ENCODE measurements at places on chromosomes 16 and 17.

DNA sequence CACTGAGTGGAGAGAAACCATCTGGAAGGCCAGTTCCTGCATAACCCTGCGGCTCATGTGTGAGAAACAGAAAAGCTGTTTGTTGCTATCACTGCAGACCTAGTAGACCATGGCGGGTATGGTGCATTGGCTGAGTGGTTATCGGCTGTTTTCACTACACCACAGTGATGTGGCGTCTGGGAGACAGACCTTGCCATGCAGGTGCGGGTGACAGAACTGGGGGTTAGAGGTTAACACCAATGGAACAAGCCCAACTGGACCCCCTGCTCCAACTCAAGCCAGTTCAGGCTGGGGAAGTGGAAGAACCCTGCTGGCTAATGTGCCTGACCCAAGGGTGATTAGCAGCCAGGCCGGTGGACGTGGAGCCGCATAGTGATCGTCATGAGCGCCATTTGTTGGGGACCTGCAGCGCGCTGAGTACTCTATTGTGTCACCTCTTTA, 91.9 kb downstream of the IRF8 start:
- DNase-seq = no peak

- DNase-seq = no peak
Measured at GRCh38 chr17:58269557-58270291, 11.0 kb downstream of the MPO start.

GRCh38 chr16:87762071-87762571, 3.7 kb downstream of the KLHDC4 start:
- DNase-seq = no peak

- DNase-seq = peak; percentile 86
Measured at GRCh38 chr17:82848022-82848592, 8.3 kb upstream of the ZNF750 start.

- no peak for DNase-seq
Measured at GRCh38 chr16:79278506-79278905, 322.0 kb downstream of the MAF start.

- DNase-seq = no peak
Measured at GRCh38 chr16:1539720-1540555, 6.5 kb downstream of the TMEM204 start.

DNA sequence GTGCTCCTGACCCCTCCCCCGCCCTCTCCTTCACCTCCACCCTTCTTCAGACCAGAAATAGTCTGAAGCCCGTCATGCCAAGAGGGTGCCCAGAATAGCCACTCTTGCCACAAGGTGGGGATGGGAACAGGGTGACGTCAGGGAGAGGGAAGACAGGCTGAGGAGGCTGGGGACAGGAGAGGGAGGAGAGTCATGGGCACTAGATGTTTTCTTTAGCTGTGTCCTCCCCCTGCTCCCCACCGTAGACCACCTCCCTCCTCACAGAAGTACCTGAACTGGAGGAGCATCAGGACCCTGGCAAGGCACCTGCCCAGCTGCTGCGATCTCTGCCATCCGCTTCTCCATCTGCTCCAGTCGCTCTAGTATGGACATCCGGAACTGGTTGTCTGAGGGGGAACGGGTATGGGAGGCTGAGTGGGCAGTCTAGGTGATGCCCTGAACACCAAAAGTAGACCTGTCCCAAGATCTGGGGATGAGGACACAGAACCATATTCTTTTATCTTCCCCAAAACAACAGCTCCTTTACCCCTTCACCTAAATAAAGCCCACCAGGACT, 6.6 kb upstream of the SPAG7 start:
- DNase-seq = no peak

GRCh38 chr16:21072976-21073375, 77.7 kb downstream of the DNAH3 start:
- DNase-seq = no peak

GRCh38 chr16:74309789-74310781, 13.5 kb downstream of the PSMD7 start:
- DNase-seq = peak; percentile 55

DNA sequence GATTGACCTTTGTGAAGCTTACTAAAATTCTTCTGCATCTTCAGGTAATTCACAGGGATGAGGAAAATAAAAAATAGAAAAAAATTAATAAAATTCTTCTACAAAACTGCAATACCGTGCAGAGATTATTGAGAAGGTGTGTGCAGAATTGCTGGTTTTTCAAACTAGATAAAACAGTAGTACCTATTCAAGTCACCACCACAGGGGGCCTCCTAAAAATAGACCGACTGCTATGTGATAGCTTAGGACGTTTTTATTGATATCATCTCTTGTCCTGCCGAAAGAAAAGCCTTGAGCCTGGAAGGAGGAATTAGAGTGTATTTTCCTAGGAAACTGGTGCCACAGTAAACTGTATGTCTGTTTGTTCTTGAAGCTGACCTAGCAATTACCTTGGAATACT, 325.9 kb downstream of the ZFHX3 start:
- DNase-seq = no peak

GRCh38 chr16:70601576-70602575, 44.5 kb upstream of the IL34 start:
- peak; percentile 17 for DNase-seq

DNA sequence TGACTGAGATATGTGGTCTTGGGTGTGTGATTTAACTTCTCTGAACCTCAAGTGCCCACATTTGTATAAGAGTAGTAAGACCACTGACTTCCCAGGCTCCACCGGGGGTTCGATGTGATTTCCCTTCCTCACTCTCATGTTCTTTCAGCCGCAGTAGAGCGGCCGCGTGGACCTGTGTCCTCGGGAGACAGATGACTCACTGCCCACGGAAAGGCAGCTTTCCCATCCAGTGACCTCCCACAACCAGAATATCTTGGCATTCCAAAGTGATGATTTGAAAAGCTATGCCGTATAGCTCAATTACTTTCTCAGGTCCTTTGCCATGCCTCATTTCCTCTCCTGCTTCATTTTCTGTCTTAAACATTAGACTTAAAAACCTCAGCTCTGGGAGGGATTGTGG, 73.6 kb downstream of the IL21R start:
- peak; percentile 94 for DNase-seq

DNA sequence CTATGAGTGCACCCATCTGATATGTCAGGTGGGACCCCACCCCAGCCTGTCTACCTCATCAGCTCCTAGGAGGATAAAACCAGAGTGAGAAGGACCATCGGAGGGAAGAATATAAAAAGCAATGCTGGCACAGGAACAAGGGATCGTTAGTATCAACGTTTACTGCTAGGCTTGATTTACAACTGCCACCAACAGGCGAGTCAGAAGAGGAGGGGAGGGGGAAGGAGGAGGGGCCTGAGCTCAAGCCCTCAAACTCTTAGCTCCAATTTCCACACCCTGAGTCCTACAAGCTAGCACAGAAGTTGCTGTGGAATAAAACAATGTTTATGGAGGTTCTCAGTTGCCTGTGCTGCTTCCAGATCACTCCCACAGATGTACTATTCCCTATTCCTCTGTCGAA, 234.5 kb downstream of the C16orf78 start:
- DNase-seq = peak; percentile 28

DNA sequence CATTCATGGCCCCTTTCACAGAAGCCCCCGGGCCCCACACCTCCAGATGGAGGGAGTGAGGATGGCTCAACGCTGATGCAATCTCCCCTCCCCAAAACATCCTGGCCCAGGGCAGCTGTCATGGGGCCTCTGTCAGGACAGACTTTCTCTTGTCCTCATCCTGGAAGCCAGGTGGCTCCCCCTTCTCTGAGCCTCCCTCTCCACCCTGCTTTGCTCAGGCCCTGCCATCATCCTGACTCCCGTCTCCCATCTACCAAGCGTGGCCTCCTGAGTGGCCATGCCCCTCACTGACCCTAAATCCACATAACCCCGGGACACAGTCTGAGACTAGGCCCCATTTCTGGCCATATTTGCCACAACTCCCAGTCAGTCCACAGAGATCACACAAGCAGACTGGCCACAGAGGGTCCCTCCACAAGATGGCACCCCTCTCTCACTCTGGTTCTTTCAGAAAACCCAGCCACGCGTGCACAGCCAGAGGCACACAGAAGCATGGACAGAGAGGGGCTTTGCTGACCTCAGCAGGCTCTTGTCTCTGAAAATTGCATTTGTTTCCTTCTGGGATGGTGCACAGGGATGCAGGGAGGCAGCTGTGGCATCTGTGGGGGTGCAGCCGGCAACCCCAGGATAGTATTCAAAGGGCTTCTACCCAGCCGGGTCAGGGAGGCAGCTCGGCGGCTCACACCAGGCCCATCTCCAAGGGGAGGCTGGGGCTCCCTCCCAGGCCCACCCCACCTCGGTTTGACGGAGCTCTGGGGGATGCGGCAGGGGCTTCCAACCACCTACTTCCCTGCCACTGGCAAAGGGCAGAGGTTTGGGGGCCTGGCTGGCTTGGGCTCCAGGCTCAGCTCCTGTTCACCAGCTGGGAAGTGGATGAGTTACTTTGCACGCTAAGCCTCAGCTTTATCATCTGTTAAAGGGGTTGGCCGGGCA, 16.9 kb downstream of the DOC2B start:
- DNase-seq = peak; percentile 25

DNA sequence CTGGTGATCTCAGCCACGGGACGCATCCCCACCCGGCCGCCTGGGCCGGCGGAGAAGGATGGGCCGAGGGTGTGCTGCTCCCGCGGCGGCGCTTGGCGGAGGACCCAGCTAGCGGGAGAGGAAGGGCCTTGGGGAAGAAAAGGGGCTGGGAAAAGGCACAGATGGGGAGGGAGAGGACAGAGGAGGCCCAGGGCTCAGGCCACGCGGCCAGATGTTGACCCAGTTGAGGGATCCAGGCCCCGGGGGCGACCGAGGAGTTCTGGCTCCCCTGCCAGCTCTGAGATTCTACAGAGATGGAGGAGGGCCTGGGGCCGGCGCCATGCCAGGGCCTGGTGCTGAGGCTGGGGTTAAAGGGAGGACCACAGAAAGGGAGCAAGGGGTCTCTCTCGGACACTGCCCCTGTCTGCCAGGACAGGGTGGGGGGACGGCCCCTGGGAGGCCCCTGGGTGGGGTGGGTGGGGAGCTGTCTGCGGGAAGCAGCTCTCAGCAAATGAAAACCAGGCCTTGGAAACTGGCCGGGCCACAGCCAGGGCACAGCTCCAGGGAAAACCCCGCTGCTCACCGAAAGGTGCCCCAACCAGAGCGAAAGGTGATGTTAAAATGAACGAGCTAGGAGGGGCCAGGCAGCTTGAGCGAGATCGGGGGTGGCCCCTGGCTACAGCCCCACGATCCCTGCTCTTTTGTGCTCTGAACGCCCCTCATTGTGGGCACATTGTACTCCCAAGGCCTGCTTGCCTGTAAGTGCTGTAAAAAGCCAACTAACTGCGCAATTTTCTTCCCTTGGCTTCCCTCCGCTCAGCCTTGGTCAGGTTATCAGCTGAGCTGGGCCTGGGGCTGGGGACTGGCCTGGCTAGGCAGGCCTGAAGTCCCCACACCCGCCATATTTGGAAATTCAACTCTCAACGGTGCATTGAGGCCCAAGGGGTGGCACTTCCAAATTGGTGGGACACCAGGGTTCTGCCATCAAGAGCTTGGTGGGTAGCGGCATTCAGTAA, 191.4 kb downstream of the ZNF423 start:
- DNase-seq = no peak

DNA sequence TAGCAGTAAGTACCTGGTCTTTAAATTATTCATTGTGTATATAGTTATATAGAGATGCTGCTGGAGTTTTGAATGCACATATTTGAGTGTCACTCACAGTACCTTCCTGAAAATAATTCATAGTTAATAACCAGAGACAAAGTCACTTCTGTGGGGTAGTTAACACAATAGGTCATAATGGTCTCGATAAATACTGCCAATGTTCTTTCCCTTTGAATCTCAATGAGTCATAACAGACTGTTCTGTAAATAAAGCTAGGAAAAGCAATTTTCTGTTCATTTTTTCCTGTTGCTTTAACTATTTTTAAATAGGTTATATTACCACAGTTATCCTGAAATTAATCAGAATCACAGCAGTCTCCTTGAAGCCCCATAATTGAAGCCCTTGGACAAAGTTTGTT, 87.2 kb downstream of the MAP2K4 start:
- peak; percentile 45 for DNase-seq

DNA sequence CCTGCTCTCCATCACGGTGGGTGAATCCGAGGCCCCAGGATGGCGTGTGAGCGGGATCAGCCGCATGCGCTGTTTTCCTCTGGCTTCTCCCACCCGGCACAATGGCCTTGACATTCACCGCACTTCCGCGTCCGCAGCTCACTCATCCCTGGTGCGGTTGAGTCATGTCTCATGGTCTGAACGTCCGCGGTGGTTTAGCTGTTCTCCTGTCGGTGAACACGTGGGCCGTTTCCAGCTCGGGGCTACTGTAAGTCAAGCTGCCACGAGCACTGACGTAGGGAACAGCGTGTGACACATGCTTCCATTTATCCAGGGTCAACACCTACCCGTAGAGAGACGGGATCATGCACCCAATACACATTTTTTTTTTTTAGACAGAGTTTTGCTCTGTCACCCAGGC, 15.3 kb upstream of the CACNA1H start:
- DNase-seq = no peak

GRCh38 chr17:49776551-49777300, 11.8 kb upstream of the KAT7 start:
- no peak for DNase-seq

GRCh38 chr16:997440-998051, 16.0 kb downstream of the SOX8 start:
- peak; percentile 44 for DNase-seq

DNA sequence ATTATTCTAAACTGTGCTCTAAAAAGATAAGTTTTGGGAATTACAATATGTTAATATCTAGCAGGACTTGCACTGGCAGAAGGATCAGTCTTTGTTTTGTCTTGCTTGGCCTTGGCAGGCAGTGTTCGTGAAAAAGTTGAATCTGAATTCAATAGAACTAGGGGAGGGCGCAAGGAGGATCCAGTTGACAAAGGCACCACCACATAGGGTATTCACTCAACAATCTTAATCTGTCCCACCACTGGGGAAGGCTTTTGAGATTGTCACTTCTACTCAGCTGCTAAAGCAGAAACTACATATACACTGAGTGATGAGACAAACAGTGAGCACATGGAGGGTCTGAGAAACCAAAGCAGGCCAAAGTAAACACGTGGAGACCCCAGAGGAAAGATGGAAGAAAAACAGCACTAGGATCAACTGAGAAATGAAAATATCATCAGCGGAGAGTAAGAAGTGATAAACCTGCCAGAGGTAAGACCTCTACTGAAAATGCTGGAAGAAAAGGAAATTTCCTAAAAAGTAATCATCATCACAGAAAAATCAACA, 2.4 kb downstream of the AMFR start:
- no peak for DNase-seq

- DNase-seq = no peak
Measured at GRCh38 chr17:38540514-38541045, 65.2 kb downstream of the SRCIN1 start.

GRCh38 chr16:74304164-74304834, 7.7 kb downstream of the PSMD7 start:
- DNase-seq = no peak
